Activated CD4-positive, alpha-beta T cell treated with anti-CD3 and anti-CD28 coated beads for 36 hours (primary cell): ENCODE measurements at places on chromosomes 3 and 15. TPM values are rescaled to one million over a fixed set of nuclear protein-coding genes. Genes with fewer than 3 reads are reported as not detected.

DNA sequence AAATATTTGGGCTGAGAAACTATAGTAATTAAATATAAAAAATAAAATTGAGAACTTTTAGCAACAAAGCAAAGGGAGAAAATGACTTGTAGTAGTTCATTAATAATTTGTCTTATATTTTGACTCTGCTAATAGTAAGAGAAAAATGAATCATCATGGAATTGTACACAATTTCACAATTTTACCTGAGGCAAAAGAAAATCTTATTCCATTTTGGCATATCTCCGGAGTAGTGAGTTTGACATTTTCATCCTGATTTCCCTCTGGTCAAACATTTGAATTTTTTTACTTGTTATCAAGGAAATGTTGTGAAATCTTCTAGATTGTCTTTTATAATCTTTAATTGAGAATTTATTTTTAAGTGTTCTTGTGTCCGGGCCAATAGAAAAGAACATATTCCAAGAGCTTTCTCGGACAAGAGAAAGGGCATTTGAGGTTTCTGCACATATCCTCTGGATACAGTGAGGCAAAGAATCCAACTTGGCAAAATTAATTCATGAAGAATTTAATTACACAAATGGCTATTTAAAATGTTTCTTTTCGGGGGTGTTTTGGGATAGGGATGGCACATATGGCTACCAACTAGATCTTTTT is 89.3 kb upstream of the IGSF10 start:
- no peaks in the 10 kb centered on the region for H3K4me1 ChIP-seq
- H3K27ac ChIP-seq, result no peak overlapping the region
- no peak overlapping the region for H3K4me3 ChIP-seq
- H3K27me3 ChIP-seq, result no peaks in the 10 kb centered on the region

- no peak for DNase-seq
- peaks cover 7% of the 10 kb centered on the region for H3K36me3 ChIP-seq
- no peak overlapping the region for H3K27ac ChIP-seq
- H3K4me3 ChIP-seq, result no peak overlapping the region
- no peaks in the 10 kb centered on the region for H3K4me1 ChIP-seq
Observed at GRCh38 chr3:48856469-48856868, 8.8 kb upstream of the PRKAR2A start.

DNA sequence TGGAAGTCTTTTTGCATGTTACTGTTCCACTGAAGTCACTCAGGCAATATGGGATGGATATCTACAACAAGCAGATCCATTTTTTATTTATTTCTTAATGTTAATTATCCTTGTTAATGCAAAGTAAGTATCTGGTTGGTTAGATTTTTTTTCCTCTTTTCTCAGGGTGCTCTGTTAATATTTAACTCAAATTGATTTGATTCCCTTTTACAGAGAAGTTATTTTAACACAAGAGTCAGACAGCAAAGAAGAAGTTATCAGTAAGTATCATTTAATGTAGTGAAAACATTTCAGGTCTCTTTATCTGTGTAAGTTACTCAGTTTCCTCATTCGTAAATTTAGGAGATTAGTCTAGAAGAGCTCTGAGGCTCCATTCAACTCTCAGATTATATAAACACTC is 34.3 kb downstream of the TBC1D23 start:
- no peak overlapping the region for H3K27ac ChIP-seq
- no peak overlapping the region for H3K4me3 ChIP-seq

DNA sequence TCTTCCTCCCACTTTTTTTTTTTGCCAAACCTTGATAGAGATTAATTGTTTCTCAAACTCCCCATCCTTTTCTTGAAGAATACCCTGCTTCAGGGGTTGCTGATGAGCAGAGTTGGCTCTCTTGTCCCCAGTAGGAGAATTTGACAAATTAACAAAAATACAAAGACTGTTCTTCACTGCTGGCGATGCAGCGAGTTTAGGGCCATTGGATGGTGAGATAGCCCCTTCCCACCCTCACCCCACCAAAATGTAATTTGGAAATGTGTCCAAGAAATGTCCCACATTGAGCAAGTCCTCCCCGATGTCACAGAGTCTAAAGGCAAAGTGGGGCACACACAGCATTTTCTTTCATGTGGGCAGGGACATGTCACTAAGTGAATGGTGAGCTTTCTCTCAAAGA is 136.0 kb upstream of the RARB start:
- H3K36me3 ChIP-seq, result no peaks in the 10 kb centered on the region
- no peaks in the 10 kb centered on the region for H3K4me1 ChIP-seq
- no peak overlapping the region for H3K4me3 ChIP-seq

DNA sequence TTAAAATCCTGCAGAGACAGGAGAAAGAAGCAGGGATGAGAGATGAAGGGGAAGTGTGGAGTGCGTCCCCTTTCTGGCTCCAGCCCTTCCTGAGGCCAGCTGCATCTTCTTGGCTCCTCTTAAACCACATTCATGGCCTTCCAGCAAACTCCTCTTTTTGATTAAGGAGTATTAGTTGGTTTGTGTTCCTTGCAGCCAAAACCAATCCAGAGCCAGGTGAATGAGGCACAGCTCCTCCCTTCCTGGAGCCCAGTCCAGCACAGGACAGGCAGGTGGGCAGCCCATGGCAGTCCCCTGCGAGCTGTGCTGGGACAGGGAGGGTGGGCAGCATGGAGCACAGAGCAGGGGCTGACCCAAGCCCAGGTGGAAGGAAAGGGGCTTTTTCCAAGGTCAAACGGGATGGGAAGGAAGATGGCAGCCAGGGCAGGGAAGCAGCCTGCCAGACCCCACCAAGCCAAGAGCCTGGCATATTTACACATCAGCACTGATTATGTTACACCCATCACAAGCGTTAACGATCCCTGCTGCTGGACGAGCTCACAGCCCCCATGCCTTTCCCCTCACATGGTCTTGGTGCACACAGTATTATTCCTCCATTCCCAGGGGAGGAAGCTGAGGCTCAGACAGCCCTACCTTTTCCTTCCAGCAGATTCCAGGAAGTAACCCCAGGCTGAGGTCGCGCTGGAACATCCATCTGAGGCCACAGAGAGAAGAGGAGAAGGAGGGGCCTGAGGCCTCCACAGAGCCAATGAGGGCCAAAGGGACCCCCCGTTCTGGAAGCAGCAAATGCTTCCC is 175.6 kb downstream of the SMAD6 start:
- H3K27ac ChIP-seq, result no peak overlapping the region
- no peak overlapping the region for H3K4me3 ChIP-seq
- peaks cover 2% of the 10 kb centered on the region for H3K4me1 ChIP-seq
- no peak for DNase-seq

DNA sequence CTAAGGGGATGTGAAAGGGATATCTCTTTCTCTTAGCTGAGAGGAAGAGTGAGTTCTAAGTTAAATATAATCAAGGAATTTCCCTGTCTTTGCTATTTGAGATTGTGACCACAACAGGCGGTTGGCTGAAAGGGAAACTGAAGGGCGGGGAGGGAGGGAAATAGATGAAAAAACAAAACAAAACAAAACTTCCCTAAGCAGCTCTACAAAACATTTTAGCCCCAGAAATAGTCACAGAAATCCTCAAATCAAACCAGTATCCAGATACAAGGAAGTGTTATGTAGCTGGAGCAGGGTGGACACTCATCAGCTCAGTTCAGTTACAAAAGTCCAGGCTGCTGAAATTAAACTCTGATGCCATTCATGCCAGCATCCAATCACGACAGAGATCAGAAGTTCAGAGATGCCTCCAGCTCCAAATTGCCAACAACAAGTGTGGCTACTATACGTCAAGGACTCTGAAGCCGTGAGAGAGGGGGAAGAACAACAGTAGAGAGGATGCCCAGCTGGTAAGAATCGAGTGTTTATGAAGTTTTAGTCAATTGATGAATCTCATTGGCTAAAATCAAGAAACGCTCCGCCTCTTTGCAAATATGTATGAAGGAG is 319 bp upstream of the TP63 start:
- H3K27me3 ChIP-seq, result no peaks in the 10 kb centered on the region
- no peak overlapping the region for H3K27ac ChIP-seq
- peak; percentile 10 for DNase-seq
- H3K4me1 ChIP-seq, result peaks cover 20% of the 10 kb centered on the region

GRCh38 chr3:192655040-192655439 is 72.3 kb downstream of the FGF12 start:
- no peak overlapping the region for H3K4me3 ChIP-seq
- peaks cover 5% of the 10 kb centered on the region for H3K27me3 ChIP-seq
- no peaks in the 10 kb centered on the region for H3K36me3 ChIP-seq
- H3K27ac ChIP-seq, result no peak overlapping the region
- H3K4me1 ChIP-seq, result no peaks in the 10 kb centered on the region
- no peak for DNase-seq

- no peaks in the 10 kb centered on the region for H3K27me3 ChIP-seq
- peaks cover 62% of the 10 kb centered on the region for H3K4me1 ChIP-seq
- no peak overlapping the region for H3K4me3 ChIP-seq
- no peaks in the 10 kb centered on the region for H3K36me3 ChIP-seq
- DNase-seq, result no peak
Observed at GRCh38 chr15:98720577-98721565, 72.5 kb downstream of the IGF1R start.

GRCh38 chr3:176992565-176992964 is 204.7 kb downstream of the TBL1XR1 start:
- H3K36me3 ChIP-seq, result no peaks in the 10 kb centered on the region
- no peaks in the 10 kb centered on the region for H3K4me1 ChIP-seq
- H3K4me3 ChIP-seq, result no peak overlapping the region

- H3K27me3 ChIP-seq, result peaks cover 18% of the 10 kb centered on the region
- H3K4me1 ChIP-seq, result no peaks in the 10 kb centered on the region
- H3K4me3 ChIP-seq, result no peak overlapping the region
- DNase-seq, result no peak
- no peak overlapping the region for H3K27ac ChIP-seq
- H3K36me3 ChIP-seq, result no peaks in the 10 kb centered on the region
Observed at GRCh38 chr15:36893276-36893675, 207.1 kb downstream of the MEIS2 start.

- H3K4me3 ChIP-seq, result no peak overlapping the region
- no peaks in the 10 kb centered on the region for H3K4me1 ChIP-seq
- H3K27ac ChIP-seq, result no peak overlapping the region
Observed at GRCh38 chr15:71599418-71600151, 210.8 kb upstream of the NR2E3 start.

- no peak overlapping the region for H3K4me3 ChIP-seq
- H3K27ac ChIP-seq, result no peak overlapping the region
- H3K4me1 ChIP-seq, result no peaks in the 10 kb centered on the region
- H3K36me3 ChIP-seq, result no peaks in the 10 kb centered on the region
- DNase-seq, result no peak
Observed at GRCh38 chr3:173553635-173554280, 156.2 kb downstream of the NLGN1 start.

- no peak overlapping the region for H3K4me3 ChIP-seq
- H3K27ac ChIP-seq, result no peak overlapping the region
- no peaks in the 10 kb centered on the region for H3K36me3 ChIP-seq
- no peak for DNase-seq
- peaks cover 6% of the 10 kb centered on the region for H3K4me1 ChIP-seq
Observed at GRCh38 chr3:29555590-29555989, 274.7 kb downstream of the RBMS3 start.

GRCh38 chr3:126887686-126888085 is 95.2 kb upstream of the PLXNA1 start:
- H3K27me3 ChIP-seq, result no peaks in the 10 kb centered on the region
- H3K4me3 ChIP-seq, result no peak overlapping the region
- H3K27ac ChIP-seq, result no peak overlapping the region
- no peaks in the 10 kb centered on the region for H3K4me1 ChIP-seq

GRCh38 chr15:51022206-51022605 is 72.5 kb downstream of the TNFAIP8L3 start:
- no peak for DNase-seq
- H3K27ac ChIP-seq, result no peak overlapping the region
- no peak overlapping the region for H3K4me3 ChIP-seq
- H3K36me3 ChIP-seq, result peaks cover 14% of the 10 kb centered on the region

- DNase-seq, result no peak
- no peaks in the 10 kb centered on the region for H3K27me3 ChIP-seq
- H3K36me3 ChIP-seq, result peaks cover 84% of the 10 kb centered on the region
- no peak overlapping the region for H3K4me3 ChIP-seq
- H3K4me1 ChIP-seq, result peaks cover 73% of the 10 kb centered on the region
- H3K27ac ChIP-seq, result no peak overlapping the region
Observed at GRCh38 chr3:70985572-70985971, 598.0 kb downstream of the FOXP1 start.

DNA sequence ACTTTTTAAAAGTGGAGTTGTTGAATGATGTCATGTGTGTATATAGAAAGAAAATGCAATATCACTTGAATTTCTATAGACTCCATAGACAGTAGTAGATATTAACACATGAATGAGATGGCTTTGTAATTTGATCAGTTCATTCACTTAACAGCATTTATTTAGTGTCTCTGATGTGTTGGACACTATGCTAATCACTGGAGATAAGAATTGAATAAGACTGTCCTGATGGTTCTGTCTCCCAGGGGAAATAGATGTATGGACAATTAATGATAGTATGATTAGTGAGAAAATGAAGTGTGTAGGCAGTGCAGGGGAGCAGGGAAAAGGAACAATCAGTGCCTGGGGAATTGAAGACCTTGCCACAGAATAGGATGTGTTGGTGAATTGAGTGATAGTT is 72.9 kb downstream of the RIOX2 start:
- no peaks in the 10 kb centered on the region for H3K27me3 ChIP-seq
- DNase-seq, result no peak
- H3K4me1 ChIP-seq, result peaks cover 5% of the 10 kb centered on the region
- H3K36me3 ChIP-seq, result no peaks in the 10 kb centered on the region
- H3K27ac ChIP-seq, result no peak overlapping the region
- H3K4me3 ChIP-seq, result no peak overlapping the region

DNA sequence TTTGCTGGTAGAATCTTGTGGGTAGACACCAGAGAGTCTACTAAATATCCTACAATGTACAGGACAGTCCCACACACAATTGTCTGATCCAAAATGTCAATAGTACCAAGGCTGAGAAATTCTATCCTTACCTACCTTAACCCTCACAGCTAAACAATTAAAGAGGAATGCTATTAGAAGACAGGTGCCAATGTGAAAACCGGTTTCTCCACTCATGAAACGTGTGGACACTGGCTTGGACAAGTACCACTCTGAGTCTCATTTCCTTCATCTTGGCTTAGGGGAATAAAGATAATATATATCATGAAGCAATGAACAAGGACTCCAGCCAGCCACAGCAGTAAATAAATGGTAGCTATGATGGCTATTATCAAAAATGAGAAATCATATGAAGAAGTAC is 90.2 kb downstream of the RFTN1 start:
- peaks cover 4% of the 10 kb centered on the region for H3K4me1 ChIP-seq
- peaks cover 26% of the 10 kb centered on the region for H3K36me3 ChIP-seq
- no peak overlapping the region for H3K4me3 ChIP-seq
- DNase-seq, result no peak
- no peaks in the 10 kb centered on the region for H3K27me3 ChIP-seq

GRCh38 chr3:29215948-29216347 is 64.9 kb upstream of the RBMS3 start:
- peaks cover 4% of the 10 kb centered on the region for H3K4me1 ChIP-seq
- H3K4me3 ChIP-seq, result no peak overlapping the region
- no peak for DNase-seq

GRCh38 chr3:129226374-129226773 is 23.0 kb upstream of the COPG1 start:
- no peaks in the 10 kb centered on the region for H3K36me3 ChIP-seq
- no peak overlapping the region for H3K4me3 ChIP-seq
- no peak for DNase-seq
- H3K4me1 ChIP-seq, result peaks cover 20% of the 10 kb centered on the region
- no peaks in the 10 kb centered on the region for H3K27me3 ChIP-seq

Gene GOLGA6L7
- not detected for total RNA-seq

Gene XIRP1
- 2.2 TPM for total RNA-seq

Gene SCAMP2
- total RNA-seq, result 61.6 TPM

Gene TRPM1
- not detected for total RNA-seq

Gene DAZL
- total RNA-seq, result not detected

Gene SNX33
- 2.4 TPM for total RNA-seq

Gene ETV5
- 1.4 TPM for total RNA-seq

Gene RPL14
- 3,976 TPM for total RNA-seq

Gene ITIH4
- total RNA-seq, result 4.0 TPM

Gene ADGRG7
- total RNA-seq, result not detected

Gene CORO2B
- 0.09 TPM for total RNA-seq

Gene WDR93
- total RNA-seq, result not detected
